ENCODE measurements at places on chromosomes 13 and 19.
A peak's percentile ranks its signal among the peaks of the same experiment; 100 is the strongest.

DNA sequence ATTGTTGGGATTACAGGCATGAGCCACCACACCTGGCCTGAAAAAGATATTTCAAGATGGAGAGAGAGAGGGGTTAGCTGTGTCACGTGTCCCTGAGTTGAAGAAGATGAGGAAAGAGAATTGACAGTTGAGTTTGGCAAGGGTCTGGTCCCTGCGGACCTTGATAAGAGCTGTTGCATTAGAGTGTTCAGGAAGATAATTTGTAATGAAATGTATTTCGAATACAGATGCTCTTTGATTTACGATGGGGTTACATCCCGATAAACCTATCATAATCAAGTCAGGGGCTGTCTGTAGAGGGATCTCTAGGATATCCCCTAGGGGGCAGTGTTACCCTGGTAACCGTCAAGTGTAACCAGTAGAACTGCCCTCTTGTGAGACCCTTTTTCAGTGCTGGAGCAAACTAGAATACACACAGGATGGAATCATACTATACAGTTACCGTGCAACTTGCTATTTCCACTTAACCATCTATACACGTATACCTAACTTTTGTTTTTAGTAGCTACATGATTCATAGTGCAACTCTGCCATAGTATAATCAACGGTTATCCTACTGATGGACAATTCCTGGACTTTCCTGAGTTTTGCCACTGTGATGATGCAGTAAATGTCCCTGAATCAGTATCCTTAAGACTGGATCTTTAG lies 1.5 kb upstream of the ELOF1 start:
- peak; percentile 17 for DNase-seq

- DNase-seq = no peak
These were observed 5.8 kb downstream of the PPFIA3 start for GRCh38 chr19:49125025-49125731.

DNA sequence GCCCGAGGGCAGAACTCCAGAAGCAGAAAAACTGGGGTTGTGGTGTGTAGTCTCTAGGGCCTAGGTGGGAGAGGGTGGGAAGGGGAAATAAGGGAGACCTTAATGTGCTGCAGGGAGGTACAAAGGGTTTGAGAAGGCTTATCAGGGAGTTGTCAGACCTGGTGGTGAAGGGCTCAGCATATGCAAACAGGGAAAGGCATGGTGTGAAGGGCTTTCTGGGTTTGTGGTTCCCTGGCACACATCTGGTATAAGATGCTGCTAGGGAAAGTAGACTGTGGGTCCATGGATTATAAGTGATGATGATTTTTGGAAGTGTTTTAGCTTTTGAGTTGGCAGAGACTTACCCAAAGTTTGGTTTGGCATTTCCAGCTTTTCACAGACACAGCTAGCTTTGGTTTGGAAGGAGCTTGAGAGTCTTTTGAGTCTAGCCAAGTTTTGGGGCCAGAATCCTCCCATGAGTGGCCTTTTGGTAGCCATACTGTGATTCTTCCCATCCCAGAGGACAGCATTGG lies 2.2 kb downstream of the TRIM28 start:
- DNase-seq = no peak

DNA sequence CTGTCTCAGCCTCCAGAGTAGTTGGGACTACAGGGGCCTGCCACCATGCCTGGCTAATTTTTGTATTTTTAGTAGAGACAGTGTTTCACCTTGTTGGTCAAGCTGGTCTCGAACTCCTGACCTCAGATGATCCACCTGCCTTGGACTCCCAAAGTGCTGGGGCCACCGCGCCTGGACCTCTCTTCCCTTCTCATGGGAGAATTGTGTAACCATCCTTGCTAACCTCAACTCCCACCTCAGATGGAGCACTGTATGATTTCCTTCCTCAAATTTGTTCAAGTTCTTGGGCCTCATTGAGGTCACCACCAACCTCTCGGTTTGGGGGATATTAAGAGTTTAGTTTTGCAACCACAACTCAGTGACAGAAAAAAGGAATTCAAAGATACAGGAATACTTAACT lies 10.7 kb downstream of the LILRA5 start:
- DNase-seq = no peak

- no peak for DNase-seq
These were observed 833.4 kb upstream of the ATXN8OS start for GRCh38 chr13:69274231-69274630.

- no peak for DNase-seq
These were observed at the start of gene TTC9B for GRCh38 chr19:40217934-40218890. Gene TTC9B, minus strand, starts transcription at chr19:40218384. Its CDS starts 3 bp downstream, at chr19:40218381.

DNA sequence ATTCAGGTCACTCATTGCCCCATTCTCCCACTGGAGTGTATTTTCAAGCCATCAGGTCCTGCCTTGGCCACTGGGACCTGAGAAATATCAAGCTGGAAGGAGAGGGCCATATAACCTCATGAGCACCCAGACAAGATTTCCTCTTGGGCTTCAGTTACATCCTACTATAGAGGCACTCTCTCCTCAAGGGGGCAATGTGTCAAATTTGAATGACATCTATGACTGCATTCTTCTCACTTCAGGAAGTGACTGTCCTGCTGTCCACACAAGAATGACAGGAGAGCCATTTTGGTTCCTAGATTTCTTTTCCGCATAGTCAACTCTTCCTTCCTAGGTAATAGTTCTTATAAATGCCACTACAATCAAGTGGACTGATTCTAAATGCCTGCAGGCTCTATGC lies 416.2 kb downstream of the DIAPH3 start:
- DNase-seq = no peak

DNA sequence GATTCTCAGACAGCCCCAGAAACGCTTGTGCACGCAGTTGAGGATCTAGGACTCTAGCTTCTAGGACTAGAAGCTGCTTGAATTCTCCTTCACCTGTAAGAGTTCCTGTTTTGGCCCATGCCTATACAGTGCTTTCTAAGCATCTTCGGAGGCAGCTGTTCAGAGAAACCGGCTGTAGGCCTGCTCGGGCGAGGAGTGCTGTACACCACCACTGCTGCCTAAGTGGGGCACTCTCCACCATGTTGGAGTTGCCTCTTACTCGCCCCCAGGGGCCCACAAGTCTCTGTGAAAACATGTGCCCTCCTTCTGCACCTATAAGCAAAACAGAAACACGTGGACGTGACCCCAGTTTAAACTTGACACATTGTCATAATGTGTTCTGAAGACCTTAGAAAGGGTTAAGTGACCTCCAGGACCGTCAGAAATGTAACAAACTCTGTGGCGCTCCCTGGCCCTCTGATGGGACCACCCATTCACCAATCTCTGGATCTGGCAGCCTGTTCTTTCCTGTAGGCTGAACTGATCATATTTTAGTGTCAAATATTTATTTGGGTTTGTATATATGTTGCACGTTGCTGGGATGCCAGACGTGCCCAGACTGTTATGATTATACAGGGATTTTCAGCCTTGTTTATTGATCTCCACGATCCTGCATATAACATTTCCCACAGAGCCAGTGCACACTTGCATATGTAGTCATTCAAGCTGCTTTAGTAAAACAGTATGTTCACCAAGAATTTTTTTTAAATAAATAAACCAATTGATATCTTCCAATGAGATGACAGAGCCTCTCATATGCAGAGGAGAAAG lies 60.8 kb downstream of the C13orf42 start:
- no peak for DNase-seq
